ENCODE measurements at places on chromosomes 7 and 10.

DNA sequence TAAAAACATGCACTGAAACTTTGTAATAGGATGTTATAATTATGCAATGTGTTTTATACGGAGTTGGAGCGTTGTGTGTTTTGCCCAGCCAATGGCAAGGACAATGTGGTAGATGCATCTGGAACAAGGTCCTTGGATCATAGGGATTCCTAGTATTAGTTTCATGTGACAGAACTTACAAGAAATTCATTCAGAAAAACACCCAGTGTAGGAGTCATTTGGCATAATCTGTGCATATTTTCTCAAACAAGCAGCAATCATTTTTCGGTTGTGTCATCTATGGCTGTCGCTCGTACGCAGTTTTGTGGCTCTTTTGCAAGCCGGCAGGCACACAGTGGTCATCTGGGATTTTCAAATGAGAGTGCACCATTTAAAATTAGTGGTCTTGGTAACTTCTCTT lies 19.8 kb downstream of the CREB5 start:
- no peak for DNase-seq

- no peak for DNase-seq
These were observed 4.8 kb downstream of the DNMBP start for GRCh38 chr10:100004805-100005510.

GRCh38 chr7:55065511-55066229 lies 46.9 kb downstream of the EGFR start:
- peak; percentile 67 for DNase-seq

GRCh38 chr7:137345799-137346449 lies 2.4 kb upstream of the PTN start:
- DNase-seq = no peak

DNA sequence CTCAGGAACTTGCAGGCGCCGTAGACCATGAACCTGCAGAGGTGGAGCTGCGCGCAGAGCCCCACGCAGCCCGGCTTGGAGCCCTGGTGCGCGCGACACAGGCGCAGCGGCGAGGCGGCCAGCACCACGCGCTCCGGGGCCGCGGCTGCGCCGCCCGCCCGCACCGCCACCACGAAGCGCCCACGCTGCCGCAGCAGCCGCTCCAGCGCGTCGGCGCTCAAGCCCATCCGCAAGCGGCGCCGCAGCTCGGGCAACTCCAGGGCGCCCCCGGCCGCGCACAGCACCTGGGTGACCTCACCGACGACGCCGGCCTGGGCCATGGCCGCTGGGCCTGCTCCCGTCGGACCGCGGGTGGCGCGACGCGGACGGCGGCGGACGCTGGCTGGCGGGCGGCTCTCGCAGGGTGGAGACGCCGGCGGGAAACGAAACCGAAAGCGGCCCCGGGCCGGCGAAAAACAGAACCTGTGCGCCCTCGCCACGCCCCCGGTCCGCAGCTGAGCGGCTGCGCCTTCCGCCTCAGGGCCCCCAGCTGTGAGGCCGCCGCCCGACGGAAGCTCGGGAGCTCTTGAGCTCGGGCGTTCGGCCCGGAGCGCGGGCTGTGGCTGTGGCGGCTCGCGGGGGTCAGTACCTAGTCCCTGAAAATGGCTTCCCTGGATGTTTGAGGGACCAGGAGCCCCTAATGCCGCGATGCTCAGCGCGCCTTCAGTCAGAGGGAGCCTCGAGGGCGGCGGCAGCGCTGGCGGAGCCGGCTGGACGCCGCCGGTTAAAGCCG lies at the start of gene PARP12:
Gene PARP12, minus strand, starts transcription at position 424 of the 772 bp plus-strand sequence. Its CDS starts 104 bp downstream, at position 320.
- DNase-seq = peak; percentile 31

DNA sequence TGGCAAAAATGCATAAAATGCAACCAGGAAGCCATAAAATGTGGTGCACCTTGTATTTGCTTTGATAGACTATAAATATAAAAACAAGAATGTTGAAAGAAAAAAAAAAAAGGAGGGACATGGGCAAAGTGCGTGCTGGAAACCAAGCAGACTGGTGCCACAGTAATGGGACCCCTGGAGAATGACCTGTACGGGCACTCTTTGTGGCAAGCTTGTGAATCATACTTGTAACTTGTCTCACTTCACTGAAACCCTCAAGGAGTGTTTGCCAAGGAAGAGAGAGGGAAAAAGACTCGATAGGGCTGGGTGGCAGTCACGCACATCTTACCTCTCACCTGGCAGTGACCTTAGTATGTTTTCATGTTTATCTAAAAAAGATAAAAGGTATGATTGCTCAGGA lies 1183.6 kb downstream of the GATA3 start:
- DNase-seq = no peak

Measured in skeletal muscle cell (primary cell).